ENCODE measurements at places on chromosomes 4 and X.

- DNase-seq, result no peak
These were observed 40.0 kb upstream of the IRF2 start for GRCh38 chr4:184514121-184514988.

- DNase-seq, result no peak
These were observed 15.8 kb upstream of the DHRSX start for GRCh38 chrX:2516623-2517022.

DNA sequence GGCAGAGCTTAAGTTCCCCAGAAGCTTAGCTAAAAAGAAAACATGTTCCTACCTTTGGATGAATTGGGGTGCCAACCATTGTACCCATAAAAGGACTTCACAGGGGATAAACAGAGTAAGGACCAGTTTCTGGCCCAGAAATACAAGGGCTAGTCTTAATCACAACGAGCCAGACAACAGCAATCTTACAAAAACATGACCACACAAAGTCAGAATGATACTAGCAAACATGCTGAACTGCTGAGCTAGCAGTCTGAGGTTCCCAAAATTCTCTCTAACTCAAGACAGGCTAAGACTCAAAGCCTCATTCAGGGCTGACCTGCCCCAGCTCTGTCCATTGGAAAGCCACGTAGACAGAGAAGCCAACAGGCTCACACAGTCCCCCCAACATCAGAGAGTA lies 40.3 kb downstream of the ATP11C start:
- DNase-seq, result no peak

DNA sequence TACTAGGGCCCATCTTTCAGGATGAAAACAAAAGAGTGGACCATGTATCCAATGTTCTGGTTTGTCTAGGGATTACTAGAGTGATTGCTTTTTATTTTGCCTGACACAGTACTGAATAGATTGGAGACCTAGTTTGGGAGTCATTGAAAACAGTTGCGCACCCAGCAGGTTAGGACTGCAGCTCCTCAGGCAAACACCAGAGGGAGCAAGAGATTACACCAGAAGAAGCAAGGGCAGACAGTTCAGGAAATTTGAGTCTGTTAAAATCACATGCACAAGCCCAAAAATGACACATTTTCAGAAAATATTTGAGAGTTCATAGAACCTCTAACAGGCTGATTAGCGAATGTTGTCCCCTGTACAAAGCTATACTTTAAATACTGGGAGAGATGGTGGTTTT lies 55.6 kb downstream of the CYLC1 start:
- no peak for DNase-seq

DNA sequence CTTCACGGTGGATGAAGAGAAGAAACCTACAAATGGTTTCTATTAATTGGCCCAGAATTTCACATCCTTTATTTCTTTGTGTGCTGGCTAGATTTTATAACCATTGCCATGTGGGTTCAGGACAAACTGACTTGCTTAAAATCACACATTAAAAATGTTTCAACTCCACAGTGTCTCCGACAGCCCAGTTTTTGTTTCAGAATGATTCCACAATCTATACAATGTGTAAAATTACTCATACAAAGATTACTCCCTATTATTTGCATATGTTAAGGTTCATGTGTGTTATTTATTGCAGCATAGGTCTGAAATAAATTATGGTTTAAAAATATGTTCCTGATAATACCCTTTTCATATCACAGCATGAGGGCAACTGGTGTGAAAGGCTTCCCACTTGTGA lies 20.6 kb downstream of the DCHS2 start:
- DNase-seq, result no peak

DNA sequence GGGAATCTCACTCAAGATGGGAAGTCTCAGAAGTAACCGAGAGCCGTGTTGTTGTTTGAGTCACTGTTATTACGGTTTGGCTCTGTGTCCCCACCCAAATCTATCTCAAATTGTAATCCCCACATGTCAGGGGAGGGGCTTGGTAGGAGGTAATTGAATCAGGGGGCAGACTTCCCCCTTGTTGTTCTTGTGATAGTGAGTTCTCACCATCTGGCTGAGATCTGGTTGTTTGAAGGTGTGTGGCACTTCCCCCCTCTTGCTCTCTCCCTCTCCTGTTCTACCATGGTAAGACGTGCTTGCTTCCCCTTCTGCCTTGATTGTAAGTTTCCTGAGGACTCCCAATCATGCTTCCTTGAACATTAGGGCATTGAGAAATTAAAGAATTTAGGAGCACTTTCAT lies 37.0 kb downstream of the HAND2 start:
- DNase-seq, result no peak

DNA sequence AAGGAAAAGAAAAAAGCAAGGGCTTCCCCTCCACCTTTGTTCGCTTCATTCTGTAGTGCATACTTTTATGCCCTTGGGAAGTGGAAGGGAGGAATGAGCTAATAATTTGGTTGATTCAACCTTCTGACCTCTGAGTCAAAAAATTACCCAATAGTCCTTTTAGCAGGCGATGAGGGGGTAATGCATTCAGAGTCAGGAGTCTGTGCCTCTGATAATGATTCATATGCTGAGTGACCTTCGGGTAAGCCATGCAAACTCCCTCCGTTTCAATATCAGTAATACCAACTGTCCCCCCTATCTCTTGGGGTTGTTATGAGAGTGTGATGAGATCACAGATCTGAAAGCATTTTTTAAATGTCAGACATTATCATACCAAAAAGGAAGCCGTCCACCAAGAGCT lies 41.6 kb upstream of the ACSL4 start:
- no peak for DNase-seq

- DNase-seq, result no peak
These were observed 200.6 kb upstream of the KLF3 start for GRCh38 chr4:38463268-38463958.

DNA sequence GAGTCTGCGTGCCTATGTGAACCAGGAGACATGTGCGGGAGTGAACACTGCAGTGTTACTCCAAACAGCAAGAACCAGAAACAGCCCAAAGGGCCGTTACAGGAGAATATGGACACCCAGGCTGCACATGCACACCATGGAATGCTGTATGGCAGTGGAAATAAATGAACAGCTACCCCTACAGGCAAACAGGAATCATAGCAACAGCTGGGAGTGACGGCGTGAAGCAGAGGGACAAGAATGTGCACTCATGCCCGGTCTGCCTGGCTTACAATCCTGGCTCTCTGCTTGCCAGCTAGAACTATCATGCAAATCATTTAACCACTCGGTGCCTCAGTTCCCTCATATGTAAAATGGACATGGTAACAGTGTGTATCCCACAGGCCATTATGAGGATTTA lies 16.6 kb downstream of the GPKOW start:
- DNase-seq, result no peak

- DNase-seq, result no peak
These were observed 267.5 kb downstream of the FAT4 start for GRCh38 chr4:125582302-125582701.

DNA sequence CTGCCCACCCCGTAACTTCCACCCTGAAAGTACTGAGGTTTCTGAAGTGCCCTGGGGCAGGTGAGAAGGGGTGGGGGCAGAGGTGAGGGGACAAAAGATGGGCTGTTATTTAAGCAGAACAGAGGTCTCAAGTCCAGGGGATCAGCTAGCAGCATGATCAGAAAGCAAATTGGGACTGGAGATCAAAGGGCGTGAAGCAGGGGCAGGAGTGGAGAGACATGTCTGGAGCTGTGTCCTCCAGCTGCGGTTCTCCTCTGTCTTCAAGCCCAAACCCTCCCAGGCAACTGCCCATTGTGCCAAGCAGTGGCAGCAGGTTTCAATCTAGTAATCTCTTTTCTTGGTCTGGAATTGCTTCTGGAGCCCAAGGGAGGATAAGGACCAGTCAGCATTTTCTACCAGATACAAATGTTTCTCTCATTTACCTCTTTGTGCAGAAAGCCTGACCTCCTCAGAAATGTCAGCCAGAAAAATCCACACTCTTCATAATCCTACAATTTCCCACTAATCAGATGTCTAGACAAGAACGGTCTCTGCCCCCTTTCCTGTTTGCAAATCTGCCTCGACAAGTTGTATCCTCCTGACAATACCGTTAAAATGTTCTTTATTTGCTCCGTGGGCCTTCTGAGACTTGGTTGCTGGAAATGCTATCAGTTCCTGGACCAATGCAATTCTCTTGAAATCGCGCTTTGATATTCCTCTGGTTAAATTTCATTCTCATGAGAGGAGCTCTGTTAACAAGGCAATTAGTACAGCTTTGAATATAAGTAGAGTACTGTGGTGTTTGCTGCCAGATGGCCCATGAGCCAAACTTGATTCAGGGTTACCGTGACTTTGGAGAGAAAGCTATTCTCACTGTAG lies 23.2 kb upstream of the RASL11B start:
- no peak for DNase-seq

DNA sequence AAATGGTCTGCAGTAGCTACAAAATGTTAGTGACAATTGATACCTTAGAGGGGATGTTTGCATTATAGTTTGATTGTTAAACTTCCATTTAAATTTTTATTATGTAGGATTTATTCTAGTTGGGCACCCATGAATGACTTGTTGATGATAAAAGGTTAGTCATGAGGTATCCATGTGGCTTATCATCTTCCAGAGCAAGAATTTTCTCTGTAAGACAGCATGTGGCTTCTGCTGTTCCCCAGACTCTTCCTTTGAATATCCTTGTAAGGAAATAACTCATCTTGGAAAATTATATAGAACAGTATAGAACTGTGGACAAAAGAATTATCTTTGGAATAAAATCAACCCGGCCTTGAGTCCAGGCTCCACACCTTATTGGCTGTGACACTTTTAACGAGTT lies 40.1 kb upstream of the KLHL8 start:
- no peak for DNase-seq

- DNase-seq, result no peak
These were observed 349.9 kb upstream of the KLF3 start for GRCh38 chr4:38313999-38314561.

DNA sequence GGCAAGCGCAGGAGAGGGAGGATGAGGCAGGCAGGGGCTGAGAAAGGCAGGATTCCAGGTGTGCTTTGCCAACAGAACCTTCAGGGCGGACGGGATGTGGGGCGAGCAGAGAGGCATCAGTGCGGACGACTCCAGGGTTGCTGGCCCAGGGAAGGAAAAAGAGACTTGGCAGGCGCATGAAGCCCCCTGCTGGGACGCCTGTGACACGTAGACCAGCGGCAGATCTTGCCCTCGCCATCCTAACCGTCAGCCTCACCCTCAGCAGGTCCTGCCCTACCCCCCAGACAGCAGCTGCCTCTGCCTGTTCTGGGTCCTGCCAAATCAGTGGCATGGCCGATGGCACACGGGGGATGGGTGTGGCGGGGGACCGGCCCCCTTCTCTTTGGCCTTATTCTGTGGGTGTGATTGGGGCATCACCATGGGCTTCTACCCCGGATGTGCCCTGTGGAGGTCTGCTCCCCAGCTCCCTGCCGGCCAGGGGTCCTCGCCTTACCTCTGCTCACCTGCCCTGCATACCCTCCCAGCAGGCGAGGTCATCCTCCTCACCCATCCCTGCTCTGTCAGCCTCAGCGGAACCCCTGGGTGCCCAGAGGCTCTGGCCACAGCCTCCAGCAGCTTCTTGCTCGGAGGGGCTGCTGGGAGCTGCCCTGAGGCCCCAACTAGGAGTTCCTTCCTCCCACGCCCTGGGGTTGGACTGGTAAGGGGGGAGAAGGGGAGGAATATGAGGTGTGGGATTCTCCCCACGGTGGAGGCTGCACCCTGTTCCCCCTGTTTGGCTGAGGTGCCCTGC lies 2.9 kb upstream of the SH3BP2 start:
- no peak for DNase-seq

DNA sequence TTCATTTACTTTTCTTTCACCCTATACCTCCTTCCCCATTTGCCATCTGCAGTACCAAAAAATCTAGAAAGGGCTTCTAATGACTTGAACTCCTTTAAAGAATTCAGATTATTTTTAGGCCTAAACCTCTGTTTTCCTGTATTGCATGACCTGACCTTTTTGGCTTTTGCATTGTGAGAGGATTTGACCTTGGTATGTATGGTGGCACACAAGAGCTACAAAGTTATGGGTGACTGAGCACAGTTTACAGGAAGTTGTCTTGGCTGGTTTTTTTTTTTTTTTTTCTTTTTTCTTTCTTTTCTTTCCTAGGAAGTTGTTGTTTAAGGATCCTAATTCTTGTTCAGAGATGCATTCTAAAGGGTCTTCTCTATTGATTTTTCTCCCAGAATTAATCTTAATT lies 32.0 kb upstream of the MTMR8 start:
- no peak for DNase-seq

GRCh38 chr4:37717576-37717975 lies 31.4 kb upstream of the RELL1 start:
- DNase-seq, result no peak

GRCh38 chr4:184671101-184671500 lies 21.6 kb downstream of the PRIMPOL start:
- no peak for DNase-seq

DNA sequence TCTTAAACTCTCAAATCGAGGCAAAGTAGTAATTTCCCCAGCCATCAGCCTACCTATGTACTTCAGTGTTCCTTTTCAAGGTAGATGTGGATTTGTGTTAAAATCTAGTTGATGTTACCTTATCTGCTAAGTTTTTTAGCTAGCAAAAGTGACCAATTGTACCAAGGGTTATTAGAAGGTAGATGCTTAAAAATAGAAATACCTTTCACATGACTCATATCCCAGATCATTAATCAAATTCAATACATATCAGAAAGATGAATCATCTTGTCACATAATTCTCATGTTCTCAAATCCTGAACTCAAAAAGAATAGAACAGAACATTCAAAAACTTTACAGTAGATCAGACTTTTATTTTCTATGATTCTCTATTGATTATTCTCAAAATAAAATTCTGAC lies 3.5 kb downstream of the ENAM start:
- no peak for DNase-seq

GRCh38 chr4:8763966-8764901 lies 107.4 kb downstream of the HMX1 start:
- DNase-seq, result no peak
